T47D (cell line): ENCODE measurements at places on chromosomes 2 and 18.

DNA sequence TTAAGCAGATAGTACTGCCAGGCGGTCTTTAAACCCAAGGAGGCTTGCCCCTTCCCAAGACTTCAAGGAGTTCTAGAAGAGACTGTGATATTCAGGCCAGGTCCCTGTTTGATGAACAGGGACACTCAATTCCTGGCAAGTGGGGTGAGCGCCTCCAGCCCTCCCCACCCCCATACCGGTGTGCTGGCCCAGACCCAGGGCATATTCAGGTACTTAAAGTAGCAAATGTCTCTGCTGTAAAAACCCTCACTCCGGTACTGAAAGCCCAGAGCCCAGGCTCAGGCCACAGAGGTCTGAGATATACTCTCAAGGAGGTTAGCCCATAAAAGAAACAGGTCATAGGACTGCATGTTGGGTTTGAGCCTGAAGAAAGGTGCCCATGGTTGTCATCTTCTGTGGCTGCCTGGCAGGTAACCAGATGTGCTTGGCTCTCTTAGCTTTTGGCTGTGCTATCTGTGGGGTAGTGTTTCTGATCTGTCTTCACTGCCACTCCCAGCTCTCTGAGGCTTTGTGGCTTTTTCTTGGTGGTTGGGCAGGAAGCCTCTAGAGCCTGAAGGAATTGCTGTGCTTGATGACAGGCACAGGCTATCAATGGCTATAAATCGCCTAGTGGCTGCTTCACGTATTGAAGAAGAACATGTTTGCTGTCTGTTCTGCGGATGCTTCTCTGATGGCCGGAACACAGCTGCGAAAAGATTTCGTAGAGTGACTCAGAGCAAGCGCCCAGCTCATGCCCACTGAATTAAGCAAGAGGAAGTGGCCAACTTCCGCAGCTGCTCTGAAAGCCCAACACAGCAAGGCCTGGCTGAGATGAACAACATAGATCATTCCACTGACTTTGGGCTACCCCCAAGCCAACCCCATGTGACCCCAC, 63.3 kb upstream of the ALPP start:
- DNase-seq: no peak

GRCh38 chr2:86624267-86624547, 542 bp upstream of the RNF103 start:
- DNase-seq: no peak

GRCh38 chr2:181459621-181460021, 2.4 kb downstream of the ITGA4 start:
- DNase-seq: no peak

DNA sequence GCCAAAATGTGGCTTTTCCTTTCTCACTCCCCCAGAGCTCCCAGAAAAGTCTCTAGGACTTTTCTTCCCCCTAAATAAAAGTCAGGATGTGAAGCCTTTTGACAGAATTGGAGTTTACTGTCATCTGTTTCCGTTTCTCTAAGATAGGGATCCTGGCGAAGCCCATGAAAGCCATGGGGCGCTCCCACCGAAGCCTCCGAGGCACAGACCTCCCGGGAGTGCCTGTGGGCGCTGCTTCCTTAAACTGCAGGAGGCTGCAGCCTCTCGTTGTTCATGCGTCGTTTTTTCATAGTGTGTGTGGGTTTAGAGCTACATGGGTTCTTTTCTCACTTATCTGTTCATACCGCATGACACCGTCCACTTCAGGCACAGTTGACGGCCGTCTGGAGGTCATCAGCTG, 56.8 kb downstream of the ASAP2 start:
- DNase-seq: no peak

- no peak for DNase-seq
Observed at GRCh38 chr2:208406474-208407451, at the start of gene PTH2R. PTH2R (plus strand) TSS chr2:208406792; CDS start chr2:208407044, 252 bp downstream.

- DNase-seq: no peak
Observed at GRCh38 chr2:31335921-31336585, 78.5 kb downstream of the XDH start.

- DNase-seq: peak; percentile 39
Observed at GRCh38 chr2:196277002-196277401, 105.6 kb upstream of the STK17B start.

GRCh38 chr2:54763636-54764291, 40.3 kb downstream of the EML6 start:
- no peak for DNase-seq

DNA sequence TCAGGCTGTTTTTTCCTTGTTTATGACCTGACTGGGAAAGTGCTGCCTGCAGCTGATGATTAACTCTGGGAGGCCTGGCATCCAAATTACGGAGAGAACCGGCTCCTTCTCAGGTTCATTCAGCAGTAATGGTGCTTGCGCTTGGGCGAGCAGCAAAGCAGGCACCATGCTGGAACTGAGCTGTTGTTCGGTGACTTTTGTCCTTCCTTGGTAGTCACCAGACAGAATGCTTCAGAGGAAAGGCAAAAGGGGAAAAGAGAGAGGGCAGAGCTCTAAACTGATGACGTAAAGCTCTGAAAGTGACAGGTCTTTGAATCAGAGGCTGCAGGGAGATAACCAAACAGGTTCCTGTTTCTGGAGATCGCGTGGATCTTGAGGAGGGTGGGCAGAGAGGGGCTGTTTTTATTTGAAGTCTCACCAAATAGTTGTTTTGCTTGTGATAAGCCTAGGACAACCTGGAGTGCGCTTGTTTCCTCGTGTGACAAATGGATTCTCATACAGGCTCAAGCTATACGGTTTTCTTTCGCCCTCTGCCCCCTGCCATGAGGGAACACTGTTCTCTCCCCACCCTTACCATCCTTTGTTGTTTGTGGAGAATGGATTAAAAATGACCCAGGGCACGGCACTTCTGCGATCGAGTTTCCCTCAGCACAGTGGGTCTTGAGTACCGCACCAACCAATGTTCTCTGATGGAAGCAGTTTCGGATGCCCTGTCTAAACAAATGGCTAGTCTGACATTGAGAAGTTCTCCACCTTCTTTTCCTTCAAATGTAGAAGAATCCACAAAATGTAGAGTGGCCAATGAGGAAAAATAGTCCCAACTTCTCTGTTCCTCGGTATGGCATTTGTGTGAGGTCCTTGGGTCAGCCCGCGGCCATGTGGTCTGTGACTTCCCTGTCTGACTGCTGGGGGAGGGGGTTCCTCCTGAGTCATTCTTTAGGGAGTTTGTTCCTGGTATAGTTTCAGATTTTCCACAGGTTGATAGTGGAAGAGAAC, 1.3 kb downstream of the RASGRP3 start:
- no peak for DNase-seq

- DNase-seq: no peak
Observed at GRCh38 chr18:79935925-79936324, 15.5 kb downstream of the SLC66A2 start.

DNA sequence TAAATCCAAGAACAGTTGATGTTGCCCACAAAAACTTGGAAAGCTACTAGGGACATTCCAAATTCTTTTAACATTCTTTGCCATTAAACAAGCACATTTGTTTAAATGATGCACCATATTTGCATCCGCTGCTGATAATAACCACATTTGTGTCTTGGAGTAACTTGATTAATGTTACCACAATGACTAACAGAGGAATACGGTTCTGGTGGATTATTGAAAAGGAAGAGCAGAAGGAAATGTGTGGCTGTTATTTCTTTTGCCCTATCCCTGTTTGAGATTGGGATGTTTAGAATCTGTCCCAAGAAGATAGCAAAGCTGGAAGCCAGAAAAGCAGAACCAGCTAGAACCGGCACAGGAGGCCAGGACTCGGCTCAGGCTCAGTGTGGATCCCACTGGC, 39.2 kb upstream of the RASGRP3 start:
- no peak for DNase-seq

DNA sequence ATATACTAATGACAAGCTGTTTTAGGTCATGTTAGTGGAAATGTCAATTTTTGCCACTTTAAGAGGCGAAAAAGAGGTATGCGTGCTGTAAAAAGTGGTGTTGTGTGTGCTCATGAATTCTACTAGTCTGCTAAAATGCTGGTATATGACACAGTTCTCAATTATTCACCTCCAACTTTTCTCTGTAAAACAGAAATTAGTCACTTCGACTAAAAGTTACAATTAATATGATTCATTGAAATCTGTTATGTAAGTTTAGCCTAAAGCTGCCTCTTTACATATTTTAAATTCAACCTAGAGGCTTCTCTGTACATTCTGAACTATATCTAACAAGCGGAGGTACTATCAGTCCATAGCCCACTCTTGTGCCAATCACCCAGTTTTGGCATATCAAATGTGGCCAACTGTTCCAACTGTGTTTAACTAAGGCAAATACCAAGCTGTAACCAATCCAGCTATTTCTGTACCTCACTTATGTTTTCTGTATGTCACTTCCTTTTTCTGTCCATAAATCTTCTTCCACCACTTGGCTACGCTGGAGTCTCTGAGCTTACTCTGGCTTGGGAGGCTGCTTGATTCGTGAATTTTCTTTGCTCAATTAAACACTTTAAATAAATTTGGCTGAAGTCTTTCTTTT, 20.8 kb downstream of the BAZ2B start:
- no peak for DNase-seq

- DNase-seq: no peak
Observed at GRCh38 chr18:7566244-7566566, 911 bp upstream of the PTPRM start.

- no peak for DNase-seq
Observed at GRCh38 chr2:216621292-216621691, 11.9 kb upstream of the IGFBP2 start.

- DNase-seq: no peak
Observed at GRCh38 chr2:184646177-184646576, 47.8 kb downstream of the ZNF804A start.

GRCh38 chr2:24065341-24065740, 10.8 kb downstream of the SF3B6 start:
- no peak for DNase-seq

GRCh38 chr2:158291544-158292180, 164.9 kb downstream of the CCDC148 start:
- DNase-seq: no peak

DNA sequence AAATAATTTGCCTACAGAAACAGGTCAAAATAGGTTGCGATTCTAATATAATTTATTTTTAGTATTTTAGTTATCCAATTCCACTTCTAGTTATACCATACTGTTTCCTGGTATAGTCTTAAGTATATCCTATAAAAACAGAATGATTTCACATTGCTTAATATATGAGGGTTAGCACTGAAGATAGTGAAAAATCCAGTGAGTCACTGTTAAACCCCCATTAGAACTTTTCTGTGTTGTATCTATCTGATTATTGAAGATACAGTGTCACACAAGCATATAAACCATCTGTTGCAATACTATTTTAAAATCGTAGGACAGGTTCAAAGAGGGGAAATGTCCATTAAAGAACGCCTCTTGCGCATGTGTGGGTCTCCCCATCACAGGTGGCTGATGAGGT, 110.0 kb downstream of the FEZ2 start:
- no peak for DNase-seq
